ENCODE measurements at places on chromosomes 6 and 20.

- no peak for DNase-seq
These were observed 100.4 kb downstream of the SNX5 start for GRCh38 chr20:17868151-17868550.

DNA sequence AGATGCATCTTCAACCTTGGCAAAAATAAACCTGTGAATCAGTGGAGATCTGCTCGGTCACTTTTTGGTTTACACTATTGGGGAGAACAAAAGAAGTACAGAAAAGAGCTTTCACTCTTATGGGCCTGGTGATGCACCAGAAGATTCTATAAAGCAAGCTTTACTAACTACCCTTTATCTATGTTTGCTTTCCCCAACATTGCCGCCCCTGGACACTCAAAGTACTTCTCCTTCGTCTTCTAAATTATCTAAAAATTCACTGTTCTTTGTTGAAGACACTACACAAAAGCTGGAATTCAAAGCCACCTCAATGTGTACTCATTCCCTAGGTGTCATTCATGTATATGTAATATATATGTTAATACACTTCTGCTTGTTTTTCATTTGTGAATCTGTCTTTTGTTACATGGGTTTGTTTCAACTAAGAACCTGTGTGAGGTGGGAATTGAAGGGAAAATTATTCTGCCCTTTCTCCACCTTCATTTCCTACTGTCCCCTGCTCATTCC lies 97.9 kb upstream of the BTN3A2 start:
- no peak for DNase-seq

DNA sequence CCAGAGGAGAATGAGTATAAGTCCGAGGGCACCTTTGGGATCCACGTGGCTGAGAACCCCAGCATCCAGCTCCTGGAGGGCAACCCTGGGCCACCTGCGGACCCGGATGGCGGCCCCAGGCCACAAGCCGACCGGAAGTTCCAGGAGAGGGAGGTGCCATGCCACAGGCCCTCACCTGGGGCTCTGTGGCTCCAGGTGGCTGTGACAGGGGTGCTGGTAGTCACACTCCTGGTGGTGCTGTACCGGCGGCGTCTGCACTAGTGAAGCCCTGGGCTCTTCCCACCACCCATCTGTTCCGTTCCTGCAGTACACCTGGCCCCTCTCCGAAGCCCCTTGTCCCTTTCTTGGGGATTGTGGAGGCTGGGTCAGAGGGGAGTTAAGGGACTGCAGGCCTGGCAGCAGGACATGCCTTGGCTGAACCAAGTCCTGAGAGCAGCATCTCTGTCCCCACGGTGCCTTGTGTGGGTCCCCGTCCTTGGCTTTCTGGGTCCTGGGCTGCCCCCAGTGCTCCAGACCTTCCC lies 19.3 kb downstream of the MAVS start:
- DNase-seq = no peak

- no peak for DNase-seq
These were observed 304.5 kb downstream of the PRL start for GRCh38 chr6:21992178-21992967.

GRCh38 chr20:64151633-64152530 lies 12.4 kb upstream of the MYT1 start:
- no peak for DNase-seq

DNA sequence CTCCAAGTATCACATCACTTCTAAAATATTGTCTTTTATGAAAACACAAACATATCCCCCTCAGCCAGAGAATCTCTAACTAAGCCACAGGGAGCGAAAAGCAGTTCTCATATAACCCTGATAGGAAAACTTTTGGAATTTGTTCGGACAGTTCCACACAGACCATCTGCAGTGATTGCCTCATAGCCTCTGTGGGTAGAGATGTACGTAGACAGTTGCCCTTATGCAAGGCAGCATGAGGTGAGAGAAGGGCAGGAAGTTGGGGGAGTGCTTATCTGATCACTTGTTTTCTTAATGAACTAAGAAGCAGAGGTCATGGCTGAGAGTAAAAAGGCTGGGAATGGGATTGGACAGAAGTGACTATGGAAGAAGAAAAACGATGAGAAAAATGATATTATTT lies 39.6 kb downstream of the SLC23A2 start:
- no peak for DNase-seq

DNA sequence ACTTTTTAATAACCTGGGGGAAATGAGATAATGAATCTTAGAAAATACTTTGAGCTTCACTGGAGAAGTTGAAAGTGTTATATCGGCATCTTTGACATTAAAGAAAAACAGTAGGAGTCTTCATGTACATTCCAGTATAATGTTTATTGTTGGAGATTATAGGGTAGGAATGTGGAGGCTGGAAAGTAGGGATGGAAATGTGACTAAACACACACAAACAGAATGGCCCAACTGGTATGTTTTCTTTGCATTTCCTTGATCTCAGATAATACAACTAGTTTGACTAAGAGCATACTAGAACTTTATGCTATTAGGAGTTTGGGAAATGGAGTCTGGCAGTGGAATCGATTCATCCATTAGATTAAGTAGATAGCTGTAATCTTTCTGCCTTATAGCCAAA lies 10.1 kb upstream of the BAG2 start:
- DNase-seq = no peak

DNA sequence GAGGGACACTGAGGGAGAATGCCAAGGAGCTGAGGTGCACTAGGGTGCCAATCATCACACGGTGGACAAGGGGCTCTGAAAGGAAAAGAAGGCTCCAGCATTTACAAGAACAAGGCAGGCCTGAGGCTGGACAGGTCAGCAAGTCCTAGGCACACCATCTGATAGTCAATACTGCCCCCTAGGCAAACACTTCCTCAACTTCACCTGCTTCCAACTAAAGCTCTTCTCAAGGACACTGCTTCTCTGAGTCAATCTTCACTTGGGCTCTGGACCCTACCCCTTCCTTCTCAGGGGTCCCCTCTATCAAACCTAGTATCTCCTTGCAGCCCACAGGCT lies 37.7 kb upstream of the SLC4A11 start:
- DNase-seq = no peak

DNA sequence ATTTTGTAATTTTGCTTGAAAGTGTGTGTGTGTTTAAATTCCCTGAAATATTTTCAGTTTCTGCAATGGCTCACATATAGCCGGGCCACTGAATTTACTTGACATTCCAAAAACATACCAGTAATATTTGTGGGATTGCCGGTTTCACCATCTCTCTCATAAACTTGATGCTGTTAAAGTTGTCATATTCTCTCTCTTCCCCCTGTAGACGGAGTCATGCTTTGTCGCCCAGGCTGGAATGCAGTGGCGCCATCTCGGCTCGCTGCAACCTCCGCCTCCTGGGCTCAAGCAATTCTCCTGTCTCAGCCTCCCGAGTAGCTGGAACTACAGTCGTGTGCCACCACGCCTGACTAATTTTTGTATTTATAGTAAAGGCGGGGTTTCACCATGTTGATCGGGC lies 122.1 kb downstream of the TIAM2 start:
- no peak for DNase-seq

DNA sequence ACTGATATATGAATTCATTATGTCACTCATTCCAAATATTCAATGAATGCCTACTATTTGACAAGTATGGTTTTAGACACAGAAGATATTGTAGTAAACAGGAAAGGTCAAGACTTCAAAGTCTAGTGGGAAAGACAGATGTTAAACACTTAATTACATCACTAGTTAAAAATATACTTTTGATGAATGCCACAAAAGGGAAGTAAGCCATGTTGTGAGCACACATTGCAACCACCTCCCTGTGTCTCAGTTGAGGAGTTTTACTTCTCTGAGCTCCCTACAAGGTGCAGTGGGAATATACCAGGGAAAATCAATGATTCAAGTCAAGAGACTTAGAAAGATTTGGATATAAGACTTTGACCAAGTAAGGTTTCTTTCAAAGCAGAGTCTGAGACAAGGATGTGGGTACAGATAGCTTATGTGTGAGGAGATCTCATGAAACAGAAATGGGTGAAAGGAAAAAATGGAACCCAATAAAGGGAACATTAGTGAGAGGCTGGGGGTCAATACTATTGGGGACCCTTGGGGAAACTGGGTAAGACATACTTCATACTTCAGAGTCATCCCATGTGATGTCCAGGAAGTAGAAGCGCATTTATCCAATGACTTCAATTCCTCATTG lies 503.7 kb downstream of the KIF16B start:
- DNase-seq = no peak

DNA sequence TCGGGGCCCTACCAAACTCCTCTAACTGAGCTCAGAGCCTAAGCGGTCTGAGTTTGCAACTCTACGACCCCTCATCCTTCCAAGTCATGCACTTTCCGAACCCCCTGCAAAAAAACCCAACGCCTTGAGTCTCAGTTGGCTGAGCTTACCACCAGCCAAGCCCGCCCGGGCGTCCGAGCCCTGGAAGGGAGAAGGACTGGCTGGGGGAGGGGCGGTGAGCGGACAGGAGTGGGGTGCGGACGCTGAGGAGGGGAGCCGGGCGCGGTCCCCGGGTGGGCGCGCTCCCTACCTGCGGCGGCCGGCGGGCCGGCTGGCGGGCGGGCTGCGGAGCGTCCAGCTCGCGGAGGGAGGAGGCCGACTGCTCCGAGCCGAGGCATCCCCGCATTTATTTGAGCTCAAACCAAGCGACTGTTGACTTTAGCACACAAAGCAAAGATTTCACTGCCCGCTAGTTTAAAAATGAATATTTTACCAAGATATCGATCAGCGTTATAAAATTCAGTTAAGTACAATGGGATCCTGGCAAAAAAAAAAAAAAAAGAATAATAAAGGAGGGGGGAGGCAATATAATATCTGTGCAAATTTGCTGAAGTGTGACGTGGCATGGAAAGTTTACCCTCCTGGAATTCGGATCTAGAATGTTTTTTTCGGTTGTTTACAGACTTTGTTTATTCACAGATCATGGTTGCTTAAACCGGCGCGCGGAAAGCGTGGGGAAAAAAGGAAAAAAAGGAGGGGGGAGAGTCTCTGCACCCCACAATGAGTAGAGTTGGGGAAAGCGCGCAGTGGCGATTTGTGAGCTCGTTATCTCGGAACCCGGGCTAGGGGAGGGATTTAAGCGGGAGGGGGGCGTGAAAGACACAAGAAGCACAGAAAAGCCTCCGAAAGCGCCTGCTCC lies 5.9 kb downstream of the FOXA2 start:
- no peak for DNase-seq

DNA sequence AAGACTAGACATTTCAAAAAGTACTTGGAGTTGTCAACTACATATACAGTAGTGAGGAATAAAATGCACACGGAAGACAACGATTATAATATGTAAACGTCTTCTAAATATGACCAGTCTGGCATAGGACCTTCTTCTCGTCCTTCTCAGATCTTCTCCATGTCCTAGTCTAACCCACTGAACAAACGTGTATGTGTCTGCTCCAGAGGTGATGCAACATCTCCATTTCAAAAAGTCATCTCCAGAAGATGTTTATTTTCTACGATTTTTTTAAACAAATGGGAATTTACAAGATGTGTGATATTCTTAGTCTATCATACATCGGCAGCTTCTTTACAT lies 89.9 kb downstream of the GPX5 start:
- no peak for DNase-seq

- peak; percentile 48 for DNase-seq
These were observed 9.4 kb upstream of the PYGB start for GRCh38 chr20:25238319-25239037.

DNA sequence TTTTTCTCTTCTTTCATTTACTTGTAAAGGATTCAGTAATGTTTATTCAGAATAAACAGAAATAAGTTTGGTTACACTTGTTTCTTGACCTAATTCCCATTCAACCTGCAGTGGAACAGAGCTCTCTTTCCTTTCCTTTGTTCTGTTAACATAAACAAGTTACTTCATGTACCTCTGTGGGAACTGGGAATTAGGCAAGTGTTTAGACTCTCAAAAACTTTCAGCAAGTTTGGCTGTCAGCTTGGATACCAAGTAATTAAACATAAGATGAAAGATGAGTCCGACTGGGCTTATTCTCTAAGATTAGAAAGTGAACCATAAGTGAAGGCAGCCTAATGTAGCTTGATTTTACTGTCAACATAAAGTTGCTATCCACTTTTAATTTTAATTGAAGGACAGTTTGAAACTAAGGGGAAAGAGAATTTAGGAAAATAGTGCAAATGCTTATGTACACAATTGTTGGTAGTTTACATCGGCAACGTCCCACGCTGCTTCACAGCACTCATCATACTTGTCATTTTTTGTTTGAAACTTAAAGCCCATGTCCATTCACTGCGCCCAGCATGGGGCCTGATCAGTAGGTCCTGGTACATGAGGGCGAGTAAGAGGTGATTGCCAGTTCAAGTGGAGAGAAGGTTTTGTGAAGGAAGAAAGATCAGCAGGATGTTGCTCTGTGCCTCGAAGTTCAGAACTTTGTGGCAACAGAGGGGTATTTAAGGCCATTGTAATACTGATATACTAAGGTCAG lies 113.0 kb downstream of the PLEKHG1 start:
- DNase-seq = no peak

DNA sequence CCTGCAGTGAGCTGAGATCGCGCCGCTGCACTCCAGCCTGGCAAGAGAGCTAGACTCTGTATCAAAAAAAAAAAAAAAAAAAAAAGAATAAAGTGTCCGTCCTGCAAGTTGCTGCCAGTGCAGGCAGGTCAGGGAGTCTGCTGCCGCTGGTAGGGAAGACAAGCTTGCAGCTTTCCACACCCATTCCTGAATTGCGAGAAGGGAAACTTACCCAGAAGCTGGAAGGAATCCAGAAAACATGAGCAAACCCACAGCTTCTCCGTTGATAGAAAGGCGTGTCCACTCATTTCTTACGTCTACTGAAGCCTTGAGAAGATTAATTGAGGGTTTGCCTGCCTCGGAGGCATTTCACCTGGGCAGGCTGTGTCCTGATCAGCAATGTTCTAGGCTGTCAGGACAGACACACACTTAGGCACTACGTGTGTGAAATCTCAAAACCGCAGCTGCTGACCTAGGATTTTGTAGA lies 61.6 kb upstream of the DSP start:
- no peak for DNase-seq

DNA sequence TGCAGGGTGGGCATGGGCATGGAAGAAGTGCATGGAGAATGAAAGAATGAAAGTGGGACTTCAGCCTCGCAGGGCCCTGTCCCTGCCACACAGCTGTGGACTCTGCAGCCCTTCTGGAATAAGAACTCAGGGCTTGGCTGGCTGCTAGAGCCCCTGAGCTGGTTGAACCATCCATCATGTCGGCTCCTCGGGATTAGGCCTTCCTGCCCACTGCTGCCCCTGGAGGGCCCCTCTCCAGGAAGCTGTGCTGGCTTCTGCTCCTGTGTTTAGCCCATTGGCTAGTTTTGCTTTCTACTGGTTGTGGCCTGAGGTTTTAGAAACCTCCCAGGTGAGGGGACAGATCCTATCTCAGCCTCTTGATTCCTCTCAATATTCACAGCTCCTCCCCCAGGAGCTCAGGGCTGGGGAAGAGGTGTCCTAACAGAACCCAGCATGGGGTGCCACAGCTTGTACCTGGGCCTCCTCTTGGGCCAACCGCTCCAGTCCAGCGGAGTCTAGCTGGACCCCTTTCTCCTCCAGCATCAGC lies 7.9 kb downstream of the AARS2 start:
- DNase-seq = no peak
